ENCODE measurements at places on chromosomes 4 and X.
A peak's percentile ranks its signal among the peaks of the same experiment; 100 is the strongest.

- DNase-seq, result no peak
Observed at GRCh38 chr4:123966990-123967769, 570.6 kb downstream of the SPRY1 start.

DNA sequence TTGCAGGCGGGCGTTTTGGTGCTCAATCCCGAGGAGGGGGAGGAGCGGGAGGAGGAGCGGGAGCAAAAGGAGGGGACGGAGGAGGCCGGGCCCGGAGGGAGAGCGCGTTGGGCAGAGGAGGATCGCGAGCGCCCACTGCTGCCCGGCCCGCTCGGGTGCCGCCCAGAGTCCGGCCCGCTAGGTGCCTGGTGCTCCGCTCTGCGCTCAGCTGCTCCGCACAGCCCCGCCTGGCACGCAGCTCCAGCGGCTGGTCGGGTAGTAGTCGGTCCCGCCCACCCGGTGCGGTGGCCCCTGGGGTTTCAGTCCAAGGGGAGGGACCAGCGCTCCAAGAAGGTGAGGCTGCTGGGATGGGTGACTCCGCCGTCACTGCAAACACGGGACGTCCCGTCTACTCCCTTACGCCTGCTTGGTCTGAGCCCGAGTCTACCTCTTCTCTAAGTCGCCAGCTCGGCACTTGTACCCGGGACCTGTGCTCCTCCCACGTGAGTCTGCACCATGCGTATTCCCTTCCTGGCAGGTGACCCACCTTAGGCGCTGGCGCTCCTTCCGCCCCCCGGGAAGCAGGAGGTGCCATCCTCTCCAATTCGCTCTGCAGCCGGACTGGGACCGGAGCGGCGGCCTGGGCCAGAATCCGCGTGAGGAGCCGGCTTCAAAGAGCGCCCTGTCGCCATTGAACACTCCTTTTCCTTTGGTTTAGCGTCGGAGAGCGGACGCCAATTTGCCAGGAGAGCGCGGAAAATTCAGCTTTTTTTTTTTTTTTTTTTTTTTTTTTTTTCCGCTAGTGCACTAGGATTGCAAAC, 405 bp upstream of the HS3ST1 start:
- DNase-seq, result peak; percentile 58

GRCh38 chrX:102154900-102155805, 624 bp downstream of the BEX5 start:
- DNase-seq, result no peak

DNA sequence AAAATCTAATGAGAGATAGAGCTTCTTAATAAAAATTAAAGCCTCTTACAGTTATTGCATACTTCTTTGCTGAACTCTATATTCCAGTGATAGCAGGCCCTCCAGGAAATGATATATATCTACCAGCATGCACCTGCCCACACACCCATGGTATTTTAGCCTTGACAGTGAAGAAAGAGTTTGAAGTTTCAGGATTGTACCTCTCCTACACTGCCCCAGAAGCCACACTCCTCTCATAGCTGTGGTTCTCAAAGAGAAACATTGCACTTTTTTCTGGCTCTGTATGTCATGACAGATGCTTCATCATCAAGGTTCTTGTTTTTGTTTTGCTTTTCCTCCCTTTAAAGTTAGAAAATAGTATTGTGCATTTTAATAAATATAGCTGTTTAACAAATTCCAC, 34.0 kb downstream of the INPP4B start:
- DNase-seq, result no peak

- no peak for DNase-seq
Observed at GRCh38 chrX:130826249-130826648, 76.8 kb downstream of the ENOX2 start.

DNA sequence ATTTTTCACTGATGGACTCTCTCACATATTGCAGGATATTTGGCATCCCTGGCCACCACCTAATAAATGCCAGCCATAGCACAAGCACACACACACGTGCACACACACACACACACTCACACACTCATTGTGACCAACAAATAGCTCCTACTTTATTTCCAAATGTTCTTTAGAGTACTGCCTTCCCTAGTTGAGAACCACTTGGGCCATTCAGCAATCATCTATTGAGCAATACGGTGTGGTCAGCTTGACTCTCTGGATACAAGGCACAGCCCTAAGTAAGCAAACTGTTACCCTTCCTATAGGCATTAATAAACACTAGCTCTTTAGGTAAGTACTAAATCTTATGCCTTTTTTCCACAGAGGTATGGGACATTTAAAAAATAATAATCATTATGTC, 21.1 kb downstream of the CORIN start:
- DNase-seq, result no peak

DNA sequence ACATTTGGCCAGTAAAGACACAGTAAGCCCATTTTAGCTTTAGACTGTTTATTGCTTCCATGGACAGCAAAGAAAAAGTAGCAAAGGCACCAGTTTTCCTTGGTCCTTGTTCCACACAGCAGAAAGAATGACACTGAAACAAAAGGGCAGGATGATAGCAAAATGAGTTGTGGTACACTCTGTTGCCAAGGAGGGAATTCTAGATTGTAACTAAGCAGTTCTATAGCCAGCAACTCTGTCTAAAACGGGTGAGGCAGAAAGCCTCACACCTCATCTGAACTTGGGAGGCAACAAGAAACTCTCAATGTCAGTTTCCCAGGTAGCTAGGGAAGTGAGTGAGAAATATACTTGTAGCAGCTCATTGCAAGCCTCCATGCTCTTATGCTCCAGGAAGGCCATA, 39.2 kb downstream of the BBS12 start:
- no peak for DNase-seq

DNA sequence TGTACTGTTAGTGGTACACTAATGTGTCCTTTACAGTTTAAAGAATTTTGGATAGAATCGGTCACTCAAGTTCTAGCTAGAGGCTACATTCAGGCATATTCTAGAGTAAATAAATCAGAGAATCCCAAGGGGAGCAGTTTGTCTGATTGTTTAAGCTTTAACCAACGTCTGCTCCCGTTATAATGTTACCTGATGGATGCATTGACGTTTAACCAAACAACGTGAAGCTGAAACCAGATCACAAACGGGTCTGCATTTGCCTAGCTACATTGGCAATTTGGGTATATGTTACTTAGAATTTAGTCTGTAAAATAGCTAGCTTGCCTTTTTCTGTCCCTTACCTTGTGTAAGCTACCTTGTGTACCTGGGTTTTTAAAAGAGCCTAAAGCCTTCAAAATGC, 1.6 kb downstream of the PI4K2B start:
- DNase-seq, result no peak

DNA sequence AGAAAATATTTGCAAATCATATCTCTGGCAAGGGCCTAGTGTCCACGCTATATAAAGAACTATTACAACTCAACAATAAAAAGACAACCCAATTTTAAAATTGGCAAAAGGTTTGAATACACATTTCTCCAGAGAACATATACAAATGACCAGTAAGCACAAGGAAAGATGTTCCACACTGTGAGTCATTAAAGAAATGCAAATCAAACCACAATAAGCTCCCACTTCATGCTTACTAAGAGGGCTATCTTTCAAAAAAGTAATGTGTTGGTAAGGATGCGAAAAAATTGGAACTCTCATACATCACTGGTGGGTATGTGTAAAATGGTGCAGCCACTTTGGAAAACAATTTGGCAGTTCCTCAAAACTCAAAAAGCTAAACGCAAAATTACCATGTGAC, 884.0 kb upstream of the INTU start:
- no peak for DNase-seq

- no peak for DNase-seq
Observed at GRCh38 chrX:46380148-46380752, 165.0 kb downstream of the ZNF674 start.

DNA sequence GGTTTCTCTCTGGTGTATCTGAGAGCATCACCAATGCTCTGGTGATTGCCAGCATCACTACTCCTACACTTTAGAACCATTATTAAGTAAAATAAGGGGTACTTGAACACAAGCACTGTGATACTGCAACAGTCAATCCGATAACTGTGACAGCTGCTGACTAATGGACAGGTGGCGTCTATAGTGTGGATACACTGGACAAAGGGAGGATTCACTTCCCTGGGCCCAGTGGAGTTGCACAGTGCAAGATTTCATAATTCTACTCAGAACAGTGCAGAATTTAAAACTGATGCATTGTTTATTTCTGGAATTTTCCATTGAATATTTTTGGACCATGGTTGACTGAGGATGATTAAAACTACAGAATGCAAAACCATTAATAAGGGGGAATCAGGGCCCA, 97.8 kb downstream of the SHROOM3 start:
- no peak for DNase-seq

GRCh38 chrX:13467243-13467642, 102.2 kb upstream of the EGFL6 start:
- no peak for DNase-seq

Measured in COLO829 (cell line).